GM12878 (cell line): ENCODE measurements at places on chromosomes 1 and 21.

- no peak for DNase-seq
Measured at GRCh38 chr1:6180268-6180706, at the start of gene CHD5. CHD5 (minus strand) TSS chr1:6180321; CDS start chr1:6180023, 298 bp downstream.

- no peak for DNase-seq
Measured at GRCh38 chr1:42941640-42942330, 16.9 kb downstream of the SLC2A1 start.

GRCh38 chr1:180606155-180606554 lies 25.7 kb upstream of the XPR1 start:
- no peak for DNase-seq

GRCh38 chr1:83516369-83516768 lies 482.6 kb downstream of the TTLL7 start:
- DNase-seq = no peak

DNA sequence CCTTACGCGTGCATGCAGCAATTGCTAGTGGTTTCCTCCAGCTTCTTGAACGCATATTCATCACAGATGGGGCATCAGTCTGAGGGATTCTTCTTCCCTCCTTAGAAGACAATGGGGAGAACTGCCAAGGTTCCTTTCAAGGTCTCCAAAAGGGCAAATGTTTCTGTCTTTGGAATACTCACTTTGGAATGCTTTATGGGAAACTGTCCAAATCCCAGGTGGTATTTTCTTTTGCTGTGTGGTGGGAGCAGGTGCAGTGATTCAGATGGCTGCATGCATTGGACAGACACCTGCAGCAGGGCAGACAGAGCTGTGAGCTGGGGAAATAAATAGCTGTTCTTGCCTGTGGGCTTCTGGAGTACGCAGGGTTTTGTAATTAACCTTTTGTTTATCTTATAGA lies 40.5 kb downstream of the URB2 start:
- DNase-seq = no peak
